ENCODE measurements at places on chromosomes 3 and 15.

- DNase-seq: no peak
These were observed 31.4 kb upstream of the TPM1 start for GRCh38 chr15:63010920-63011693.

DNA sequence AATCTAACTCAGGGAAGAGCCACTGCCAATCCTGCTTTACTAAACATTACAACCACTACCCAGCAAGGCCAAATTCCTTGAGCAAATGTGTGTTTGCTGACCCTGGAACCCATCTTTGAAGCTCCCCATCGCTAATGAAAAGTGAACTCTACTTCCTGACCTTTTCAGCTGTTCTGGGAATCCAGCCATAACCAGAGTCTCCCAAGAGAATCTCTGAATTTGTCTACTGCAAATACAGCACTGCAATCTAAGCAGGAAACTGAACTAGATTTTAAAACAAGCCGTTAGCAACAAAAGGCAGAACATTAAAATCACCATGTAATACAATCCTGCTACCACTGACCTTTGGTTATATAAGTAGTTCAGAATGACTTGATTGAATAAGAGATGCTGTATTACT lies 309.2 kb downstream of the MAGI1 start:
- DNase-seq: no peak

DNA sequence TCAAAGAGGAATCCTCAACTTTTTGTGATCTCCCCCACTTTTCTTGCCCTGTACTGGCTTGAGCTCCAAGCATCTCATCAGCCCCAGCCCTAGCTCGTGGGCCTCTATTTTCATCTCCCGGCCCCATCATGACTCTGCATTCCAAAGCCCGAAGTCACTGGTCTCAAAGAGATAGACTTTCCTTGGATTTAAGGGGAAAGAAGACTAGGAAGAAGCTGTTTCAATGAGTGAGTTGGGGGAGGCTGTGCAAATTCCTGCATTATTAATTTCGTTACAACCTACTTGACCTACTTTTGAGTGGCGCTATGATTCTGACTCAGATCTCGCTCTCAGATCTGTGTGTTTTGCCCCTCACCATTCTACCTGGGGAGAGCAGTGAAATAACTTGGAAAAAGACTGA lies 266.6 kb upstream of the TBL1XR1 start:
- no peak for DNase-seq

DNA sequence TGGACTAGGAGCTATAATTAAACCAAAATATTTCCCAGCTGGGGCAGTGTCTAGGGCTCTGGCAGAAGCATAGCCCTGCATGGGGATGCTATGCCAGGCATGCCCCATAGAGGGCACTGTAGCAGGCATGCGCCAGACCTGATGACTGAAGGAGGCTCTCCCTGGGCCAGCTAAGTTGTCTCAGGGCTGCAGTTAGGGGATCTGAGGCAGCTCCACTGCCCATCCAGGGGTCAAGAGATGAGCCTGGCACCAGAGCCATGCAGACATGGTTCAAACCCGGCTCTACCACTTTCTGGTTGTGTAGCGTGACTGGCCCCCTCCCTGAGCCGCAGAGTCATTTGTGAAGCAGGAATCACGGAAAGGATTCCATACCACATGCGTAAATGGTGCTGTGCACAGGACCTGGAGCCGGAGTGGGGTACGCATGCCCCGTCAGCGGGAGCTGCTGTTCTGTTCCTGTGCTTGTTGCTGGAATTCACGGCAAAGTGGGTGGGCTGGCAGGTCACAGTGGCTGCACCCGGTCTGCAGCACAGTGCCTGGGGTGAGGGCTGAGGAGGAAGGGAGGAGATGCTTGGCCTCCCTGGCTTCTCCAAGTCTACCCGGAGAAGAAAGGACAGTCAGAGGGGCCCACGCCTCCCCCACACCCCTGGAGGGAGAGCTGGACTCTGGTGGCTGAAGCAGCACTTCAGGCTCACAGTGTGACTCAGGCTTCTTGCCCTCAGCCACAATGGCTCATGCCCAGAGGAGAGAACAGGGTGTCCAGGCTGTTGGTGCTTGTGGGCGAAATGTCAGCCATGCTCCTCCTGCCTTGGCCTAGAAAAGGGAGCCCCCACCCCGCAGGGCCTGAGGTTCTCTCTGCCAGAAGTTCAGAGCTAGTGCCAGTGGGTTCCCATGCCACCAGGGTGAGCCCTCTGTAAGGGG lies 43.1 kb downstream of the DNASE1L3 start:
- DNase-seq: no peak

GRCh38 chr15:51281368-51281967 lies 56.9 kb downstream of the CYP19A1 start:
- no peak for DNase-seq

DNA sequence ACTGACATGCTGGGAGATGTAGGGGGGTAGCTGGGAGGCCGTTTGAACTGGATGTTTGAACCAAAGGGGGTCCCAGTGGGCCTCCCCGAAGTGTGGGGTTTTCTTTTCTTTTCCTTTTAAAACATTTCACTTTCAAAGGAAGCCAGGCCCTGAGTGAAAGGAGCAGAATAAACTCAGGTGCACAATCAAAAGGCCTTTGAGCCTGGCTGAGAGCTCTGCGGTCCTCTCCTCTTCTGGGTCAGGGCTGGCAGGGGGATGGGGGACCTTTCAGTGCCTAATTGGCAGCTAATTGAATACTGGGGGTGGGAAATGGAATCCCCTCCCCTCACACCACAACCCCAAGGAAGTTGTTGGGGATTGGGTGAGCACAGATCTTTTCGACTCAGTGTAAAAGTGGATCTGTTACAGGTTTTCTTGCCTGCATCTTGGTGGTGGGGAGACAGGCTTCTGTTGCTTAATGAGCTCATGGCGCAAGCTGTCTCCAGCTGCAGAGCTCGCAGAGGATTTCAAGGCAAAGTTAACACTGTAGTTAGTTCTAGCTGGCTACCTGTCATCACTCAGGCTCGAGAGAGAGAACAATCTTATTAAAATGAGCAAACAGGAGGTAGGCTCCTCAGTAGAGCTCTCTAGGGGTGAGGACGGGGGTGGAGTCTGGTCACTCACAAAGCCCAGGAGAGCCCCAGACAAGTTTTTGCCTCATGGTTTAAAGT lies 132.6 kb downstream of the RAB11A start:
- DNase-seq: no peak

DNA sequence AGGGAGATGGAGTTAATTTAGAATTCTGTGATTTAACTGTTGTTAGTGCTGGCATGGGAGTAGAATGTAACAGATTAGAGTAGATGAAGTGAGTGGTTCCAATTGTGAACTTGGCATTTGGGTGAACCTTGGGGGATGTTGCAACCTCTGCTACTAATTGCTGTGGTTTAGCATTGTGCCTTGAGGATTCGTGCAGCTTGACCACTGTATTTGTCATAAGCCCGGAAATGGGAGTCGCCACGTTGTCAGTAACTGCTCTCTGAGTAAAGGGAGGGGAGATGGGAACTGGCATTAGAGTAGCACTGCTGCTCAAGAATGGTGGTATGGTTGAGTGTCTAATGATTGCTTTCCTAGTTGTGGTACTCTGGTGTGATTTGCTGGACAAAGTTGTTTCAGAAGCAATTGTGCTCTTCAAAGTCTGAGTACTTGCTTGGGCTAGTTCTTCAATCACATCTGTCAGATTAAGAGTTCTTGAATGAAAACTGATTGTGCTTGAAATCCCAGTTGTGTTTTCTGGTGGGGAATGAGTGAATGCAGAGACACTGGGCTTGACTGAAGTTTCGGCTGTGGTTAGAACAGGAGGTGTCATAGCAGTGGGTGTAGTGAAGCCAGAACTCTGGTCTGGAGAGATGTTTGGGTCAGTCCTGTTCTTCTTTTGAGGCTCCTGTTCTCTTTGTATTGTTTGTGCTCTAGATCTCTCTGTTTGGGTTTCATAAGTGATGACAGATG lies 15.4 kb downstream of the IGSF10 start:
- DNase-seq: no peak

DNA sequence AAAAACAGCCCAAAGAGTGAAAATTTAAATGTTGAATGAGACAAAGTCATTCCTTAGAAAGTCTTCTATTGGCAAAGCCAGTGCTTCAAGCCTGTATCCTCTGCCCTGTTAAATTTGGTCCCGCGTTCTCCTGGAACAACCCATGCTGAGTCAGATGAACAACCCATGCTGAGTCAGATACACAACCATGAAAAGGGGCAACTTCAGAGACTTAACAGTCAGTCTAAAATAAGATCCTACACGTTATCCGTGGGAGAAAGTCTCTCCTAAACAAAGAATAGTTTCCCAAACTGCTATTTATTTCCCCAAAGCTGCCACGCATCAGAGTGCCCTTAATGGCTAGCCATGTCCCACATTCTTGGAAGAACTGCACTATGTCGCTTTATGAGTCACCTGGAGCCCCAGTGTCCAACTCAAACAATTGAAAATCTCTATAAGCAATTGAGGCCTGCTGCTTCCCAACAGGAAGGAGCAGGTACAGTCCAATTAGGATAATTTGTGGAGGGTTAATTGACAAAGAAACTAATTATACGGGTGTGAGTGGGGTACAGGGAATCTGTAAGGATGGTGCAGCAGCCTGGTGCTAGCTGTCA lies 66.1 kb downstream of the WHAMM start:
- DNase-seq: no peak

DNA sequence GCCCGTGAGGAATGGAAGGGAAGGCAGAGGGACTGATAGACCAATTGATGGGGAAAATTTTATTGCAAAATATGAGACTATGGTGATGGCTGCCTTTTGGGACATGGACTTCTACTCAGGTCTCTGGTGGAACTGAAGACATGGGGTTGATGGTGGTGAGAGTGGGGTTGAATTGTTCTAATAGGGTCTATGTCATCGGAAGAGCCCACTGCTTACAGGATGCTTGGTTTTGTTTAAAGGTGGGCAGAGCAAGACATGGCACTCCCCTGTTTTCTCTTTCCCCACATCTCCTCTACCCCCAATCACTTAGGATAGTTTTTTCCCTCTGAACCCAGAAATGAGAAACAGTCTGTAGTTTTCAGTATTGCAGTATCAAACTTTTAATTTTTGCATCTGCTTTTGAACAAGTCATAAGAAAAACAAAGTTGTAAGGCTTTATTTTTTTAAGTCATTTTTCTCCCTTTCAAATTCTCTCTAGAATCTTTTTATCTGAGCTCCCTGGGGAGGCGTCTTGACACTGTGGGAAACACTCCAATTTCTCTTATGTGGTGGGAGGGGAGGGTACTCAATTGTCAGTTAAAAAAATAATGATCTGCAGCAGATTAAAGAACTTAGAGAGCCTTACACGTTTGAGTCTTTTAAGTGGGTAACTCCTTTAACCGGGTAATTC lies 276.2 kb upstream of the TBC1D5 start:
- DNase-seq: no peak

DNA sequence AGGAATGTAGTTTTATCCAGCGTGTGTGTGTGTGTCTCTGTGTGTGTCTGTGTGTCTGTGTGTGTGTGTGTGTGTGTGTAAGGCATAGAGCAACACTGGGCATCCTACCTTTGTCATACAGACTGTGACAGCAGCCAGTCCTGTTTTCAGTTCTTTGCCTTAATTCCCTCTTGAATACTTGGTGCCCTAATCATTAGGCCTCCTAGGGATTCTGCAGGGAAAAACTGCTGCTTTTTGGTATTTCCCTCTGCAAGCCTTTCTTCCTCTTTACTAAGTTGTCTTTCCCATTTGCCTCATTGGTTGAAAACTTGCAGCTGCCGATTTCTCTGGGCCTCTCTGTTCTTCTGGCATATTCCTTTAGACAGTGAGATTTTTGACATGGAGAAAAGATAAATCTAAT lies 9.2 kb downstream of the SLC25A36 start:
- no peak for DNase-seq

GRCh38 chr15:93974804-93975481 lies 256.4 kb upstream of the MCTP2 start:
- no peak for DNase-seq

DNA sequence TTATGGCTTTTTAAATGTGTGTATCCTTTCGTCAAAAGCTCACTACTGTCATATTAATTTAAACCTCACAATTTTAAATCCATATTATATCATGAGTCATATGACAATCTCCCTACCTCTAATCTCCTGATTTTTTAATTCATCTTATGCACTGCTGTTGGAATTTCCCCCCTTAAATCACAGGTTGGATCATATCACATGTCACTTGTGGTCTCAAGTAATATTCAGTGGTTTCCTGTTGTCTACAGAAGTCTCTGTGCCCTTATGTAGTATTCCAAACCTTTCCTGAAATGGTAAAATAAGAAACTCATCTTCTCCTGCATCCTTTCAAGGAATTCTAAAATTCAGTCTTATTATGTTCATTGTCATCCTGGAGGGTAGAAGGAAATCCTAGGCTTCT lies 116.0 kb upstream of the CBLB start:
- no peak for DNase-seq

- DNase-seq: no peak
These were observed 32.0 kb downstream of the CYP11A1 start for GRCh38 chr15:74335396-74335795.

DNA sequence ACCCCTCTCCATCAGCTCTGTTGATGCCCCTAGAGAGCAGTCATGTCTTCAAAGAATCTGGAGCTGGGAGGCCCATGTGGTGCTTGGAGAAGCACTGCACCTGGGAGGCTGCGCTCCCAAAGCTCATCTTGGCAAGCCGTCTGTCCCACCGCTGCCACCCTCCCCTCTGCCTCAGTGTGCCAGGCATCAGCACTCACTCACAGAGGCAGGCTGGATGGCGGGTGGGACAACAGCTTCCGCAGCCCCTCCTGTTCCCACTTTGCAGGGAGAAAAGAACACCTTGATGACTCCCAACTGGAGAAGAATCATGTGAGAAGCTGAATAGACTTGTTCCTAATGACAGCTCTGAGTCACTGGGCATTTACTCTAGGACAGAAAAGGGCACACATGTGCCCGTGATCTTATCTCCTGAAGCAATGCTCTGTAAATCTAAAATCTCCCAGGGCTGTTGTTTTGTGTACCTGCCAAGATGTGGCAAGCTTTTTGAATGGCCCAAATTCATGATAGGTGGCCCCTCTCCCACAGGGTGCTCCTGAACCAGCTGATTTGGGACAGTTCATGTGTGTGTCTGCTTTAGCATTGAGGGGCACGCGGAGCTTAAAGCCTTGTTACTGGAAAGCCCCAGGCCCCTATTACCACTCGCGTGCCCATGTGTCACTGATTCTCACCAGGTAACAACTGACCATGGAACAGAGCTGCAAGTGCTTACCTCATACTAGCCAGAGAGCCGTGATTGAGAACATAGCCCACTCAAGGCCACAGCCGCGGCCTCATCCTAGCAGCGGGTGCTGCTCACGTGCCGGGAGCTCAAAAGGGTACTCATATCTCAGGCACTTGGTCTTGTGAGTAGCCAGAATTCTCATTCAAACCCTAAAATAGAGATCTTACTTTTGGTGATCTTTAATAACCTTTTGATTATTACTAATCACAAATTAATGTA lies 104.4 kb downstream of the DNAJB8 start:
- DNase-seq: no peak

All from GF-D8 (cell line).